HAP-1 (cell line): ENCODE measurements at places on chromosomes 6 and 20.

DNA sequence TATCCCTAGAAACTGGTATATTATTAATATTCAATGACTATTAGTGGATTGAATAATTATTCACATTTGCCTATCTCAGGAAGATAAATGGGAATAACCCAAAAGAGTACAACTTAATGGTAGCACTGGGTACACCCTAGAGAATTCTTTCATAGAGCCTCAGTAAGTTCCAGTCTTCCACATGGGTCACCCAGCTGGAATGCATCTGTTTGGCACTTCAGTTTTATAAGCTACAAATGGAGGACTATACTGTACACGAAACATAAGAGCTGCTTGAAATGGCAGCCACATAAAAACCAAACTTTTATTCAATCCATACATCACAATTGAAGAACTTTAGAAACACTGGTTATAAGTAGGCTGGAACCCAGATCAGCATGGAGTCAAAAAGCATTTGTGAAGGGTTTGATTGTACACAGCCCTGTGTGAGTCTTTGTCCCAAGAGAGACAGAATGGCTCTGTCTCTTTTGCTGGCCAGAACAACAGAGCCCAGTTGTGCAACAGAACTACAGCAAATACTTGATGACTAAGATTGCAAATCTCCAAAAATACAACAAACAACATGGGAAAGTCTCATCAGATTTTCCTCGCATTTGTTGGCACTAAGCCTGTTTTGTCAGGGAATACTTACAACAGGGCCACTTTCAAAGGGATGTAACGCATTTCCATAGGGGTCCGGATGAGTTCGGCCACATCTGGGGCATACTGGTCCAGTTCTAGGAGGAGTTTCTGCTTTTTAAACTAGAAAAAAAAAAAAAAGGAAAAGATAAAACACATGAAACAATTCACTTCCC, 39.5 kb downstream of the PIGU start:
- no peak for DNase-seq

DNA sequence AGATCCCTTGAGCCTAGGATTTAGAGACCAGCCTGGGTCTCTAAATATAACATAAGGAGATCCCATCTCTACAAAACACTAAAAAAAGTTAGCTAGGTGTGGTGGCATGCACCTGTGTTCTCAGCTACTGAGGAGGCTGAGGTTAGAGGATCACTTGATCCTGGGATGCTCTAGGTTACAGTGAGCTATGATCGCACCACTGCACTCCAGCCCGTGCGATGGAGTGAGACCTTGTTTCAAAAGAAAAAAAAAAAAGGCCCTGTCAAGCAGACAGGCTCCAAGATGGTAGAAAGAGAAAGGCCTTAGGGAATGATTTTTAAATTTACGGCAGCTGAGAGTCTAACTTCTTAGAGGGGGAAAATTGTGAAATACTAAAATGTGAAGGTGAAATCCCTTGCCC, 22.6 kb upstream of the NCOA3 start:
- DNase-seq: no peak

DNA sequence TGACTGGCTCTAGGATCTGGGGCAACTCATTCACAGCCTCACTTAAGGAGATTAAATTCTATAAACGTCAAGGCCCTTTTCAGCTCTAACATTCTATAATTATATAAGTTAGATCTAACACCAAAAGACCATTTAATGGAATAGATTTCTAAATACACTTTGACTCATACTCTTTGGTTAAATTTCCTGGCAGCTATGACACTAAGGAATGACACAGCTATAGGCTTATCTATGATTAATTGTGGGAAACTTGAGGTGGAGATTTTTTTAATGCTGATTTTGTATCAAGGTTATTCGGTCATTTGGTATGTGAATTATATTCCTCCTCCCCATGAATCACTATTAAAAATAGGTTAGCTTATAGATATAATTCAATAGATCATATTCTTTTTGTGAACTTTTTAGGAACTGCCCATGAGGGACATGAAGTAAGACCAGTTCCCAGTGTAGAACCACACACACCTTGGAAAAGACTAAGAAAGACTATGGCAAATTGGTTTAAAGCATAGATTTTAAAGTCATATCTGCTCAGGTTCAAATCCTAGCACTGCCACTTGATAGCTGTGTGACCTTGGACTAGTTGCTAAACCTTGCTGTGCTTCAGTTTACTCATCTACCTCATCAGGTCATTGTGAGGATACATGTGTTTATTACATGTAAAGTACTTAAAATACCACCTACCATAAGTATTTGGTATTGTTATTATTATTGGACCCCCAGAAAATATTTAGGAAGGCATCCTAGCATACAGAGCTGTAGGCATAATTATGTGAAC, 116.0 kb downstream of the CRYBG1 start:
- DNase-seq: no peak

DNA sequence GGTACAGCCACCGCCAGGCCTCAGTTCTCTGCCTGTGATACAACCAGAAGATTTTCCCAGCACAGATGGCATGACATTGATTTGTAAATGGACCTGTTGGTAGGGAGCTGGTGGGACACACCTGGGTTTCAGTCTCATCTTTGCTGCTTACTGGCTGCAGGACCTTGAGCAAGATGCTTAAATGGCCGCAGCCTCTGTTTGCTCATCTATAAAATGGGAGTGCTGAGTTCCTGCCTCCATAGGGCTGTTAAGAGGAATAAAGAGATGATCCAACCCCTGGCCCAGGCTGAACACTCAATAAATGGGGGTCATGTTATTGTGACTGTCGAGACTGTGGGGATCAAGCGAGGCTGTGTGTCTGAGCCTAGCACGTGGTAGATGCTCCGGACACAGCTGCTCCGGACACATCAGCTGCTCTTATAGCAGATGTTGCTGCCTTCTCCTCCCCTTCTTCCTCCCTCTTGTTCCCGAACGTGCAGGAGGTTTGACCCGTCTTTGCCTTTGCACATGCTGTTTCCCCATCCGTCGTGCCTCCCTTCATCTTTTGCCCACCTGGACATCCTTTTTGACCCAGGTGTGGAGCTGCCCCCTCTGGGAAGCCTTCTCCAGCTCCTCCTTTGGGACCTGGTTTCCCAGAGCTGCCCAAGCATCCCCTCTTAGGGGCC, 29.2 kb downstream of the DLGAP4 start:
- DNase-seq: no peak

- DNase-seq: no peak
These were observed 136.4 kb downstream of the EYA2 start for GRCh38 chr20:47031004-47031403.

GRCh38 chr6:46648869-46649492, 3.6 kb downstream of the CYP39A1 start:
- DNase-seq: no peak

GRCh38 chr6:17227403-17227802, 53.8 kb upstream of the RBM24 start:
- no peak for DNase-seq

- peak; percentile 67 for DNase-seq
These were observed 930 bp upstream of the RRAGD start for GRCh38 chr6:89413006-89413400.

DNA sequence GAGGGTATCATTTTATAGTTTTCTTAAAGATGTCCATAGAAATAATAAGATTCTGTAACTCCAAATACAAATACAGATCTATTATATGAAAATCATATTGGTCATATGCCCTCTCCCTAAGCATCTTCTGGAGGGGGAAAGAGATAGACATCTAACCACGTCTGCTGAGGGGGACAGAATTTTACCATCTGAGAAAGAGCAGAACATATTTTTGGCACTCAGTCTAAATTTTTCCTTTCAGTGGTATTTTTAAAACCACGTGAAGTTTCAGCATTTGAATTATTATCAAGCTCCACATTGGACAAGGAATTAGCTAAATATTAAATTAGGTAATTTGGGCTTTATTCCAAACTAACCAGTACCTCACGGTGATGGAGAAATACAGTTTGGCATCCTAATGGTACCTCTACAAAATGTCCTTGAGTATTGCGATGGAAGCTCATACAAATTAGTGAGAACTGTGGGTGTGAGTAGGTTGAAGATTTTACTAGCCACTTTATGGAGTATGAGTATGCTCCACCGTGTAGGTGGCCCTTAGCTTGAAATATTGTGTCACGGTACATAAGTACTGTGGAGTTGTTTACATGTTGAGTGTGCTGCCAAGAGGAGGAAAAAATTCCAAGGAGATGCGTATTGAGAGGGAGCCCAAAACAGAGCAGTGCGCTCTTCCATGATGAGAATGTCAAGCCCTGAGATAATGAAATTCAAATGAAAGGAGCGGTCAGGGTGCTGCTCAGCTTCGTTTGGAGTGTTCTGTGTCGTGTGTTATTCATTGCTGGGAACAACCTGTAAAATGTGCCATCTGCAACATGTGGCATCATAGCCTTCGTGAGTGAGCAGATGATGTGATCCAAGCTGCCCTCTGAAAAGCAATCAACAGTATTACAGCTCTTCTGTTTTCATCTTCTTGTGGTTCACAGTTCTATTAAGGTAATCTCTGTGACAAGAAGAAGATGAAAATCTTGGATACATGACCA, 48.4 kb upstream of the PHACTR2 start:
- DNase-seq: no peak

DNA sequence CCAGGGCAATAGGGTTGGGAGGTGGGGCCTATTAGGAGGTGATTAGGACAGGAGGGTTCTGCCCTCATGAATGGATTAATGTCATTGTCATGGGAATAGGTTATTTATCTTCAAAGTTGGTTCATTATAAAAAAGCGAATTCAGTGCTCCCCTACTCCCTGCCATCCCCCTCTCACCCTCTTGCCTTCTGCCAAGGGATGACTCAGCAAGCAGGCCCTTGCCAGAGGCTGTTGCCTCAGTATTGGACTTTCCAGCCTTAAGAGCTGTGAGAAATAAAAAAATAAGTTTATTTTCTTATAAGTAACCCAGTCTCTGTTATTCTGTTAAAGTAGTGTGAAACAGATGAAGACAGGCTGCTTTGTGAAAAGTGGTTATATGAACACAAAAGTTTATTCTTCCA, 381.1 kb upstream of the ZFP64 start:
- DNase-seq: no peak

GRCh38 chr20:38975539-38976120, 13.5 kb downstream of the DHX35 start:
- DNase-seq: no peak

DNA sequence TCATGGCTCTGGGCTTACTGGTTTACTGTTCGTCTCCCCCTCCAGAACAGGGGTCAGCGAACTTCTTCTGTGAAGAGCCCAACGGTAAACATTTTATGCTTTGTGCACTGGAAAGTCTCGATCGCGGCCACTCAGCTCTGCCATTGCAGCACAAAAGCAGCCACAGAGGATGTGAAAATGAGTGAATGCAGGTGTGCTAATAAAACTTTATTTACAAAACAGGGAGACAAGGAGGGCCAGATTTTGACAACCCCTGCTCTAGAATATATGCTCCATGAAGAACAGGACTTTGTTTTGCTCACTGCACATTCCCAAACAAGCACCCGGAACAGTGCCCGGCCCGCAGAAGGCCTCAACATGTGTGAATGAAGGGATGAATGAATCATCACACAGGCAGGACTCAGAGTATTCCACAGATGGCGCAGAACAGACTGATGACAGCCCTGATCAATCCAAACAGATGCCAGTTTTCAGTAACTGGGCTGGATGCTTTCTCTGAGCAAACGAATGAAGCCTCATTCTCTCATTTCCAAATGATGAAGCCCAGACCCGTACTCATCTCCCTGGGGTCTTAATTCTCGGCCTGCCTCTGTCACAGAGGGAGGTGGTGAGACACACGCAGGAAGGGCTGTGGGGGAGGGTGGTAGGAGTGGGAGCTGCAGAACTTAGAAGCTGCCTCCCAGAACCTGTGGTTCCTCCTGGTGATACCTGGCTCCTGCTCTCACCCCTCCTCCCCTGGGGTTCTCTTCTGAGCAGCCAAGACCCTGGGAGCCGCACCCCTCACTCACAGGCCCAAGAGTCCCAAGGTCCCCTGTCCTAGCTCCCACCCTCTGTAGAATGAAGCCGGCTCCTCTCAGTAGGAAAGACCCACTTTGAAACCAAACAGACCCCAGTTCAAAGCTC, 196.4 kb downstream of the PREX1 start:
- no peak for DNase-seq

GRCh38 chr6:135675862-135676261, 175.6 kb upstream of the PDE7B start:
- DNase-seq: peak; percentile 27

GRCh38 chr6:120468486-120468885, 865.8 kb downstream of the TBC1D32 start:
- no peak for DNase-seq

GRCh38 chr20:37413379-37413778, 67.4 kb downstream of the SRC start:
- DNase-seq: no peak

DNA sequence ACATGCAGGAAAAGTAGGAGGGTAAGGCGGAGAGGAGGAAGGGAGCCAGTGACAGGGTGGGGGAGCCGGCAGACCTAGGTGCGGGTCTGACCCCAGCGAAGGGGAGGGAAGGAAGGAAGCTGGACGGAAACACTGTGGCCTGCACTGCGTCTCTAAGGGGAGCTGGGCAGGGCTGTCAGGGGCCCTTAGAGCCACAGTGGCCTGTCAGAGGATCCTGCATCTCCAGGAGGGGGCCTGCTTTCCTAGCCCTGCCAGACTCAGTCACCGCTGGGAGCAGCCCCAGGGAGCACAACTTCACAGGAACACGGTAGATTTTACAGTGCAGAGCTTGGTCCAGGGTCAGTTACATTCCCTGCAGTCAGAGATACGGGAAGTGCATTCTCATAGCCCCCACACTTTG, 118.2 kb downstream of the PACRG start:
- DNase-seq: no peak

DNA sequence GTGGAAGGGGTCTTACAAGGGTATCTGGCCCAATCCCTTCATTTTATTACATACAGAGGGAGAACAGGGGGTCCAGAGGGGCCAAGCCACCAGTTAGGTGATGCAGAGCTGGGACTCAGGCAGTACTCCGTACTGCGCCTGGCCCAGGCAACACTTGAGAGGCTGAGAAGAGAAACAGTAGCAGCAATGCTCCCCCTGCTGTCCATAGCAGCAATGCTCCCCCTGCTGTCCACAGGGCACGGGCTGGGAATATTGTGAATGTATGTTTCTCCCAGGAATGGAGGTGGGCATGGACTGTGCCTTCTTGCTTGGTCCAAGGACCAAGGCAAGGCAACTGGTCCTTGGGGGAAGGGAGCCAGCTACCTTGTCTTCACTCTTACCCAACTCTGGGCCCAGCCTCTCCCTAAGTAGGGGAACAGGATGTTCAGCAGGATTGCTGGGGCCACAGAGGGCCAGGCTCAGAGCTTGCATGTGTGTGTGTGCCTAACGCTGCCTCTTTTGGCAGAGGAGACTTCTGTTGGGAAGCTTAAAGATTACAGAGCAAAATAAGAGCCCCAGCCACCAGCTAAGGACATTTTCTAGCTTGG, 14.8 kb upstream of the FAM83C start:
- peak; percentile 52 for DNase-seq

DNA sequence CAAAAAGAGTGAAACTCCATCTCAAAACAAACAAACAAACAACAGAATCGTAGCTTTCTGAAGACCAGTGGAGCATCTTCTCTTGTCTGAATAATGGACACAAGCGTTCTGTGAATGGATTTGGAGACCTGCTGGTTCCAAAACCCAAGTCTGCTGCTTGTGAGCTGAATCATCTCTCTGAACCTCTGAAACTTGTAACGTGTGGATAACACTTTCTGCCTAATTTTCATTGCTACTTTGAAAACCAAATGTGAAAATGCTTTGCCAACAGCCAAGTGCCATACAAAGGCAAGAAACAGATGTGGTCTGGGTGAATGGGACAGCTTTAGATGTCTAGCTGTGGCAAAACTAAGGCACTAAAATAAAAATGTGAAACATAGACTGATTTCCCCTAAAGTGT, 44.3 kb downstream of the PHACTR1 start:
- no peak for DNase-seq

GRCh38 chr6:5302995-5303622, 41.8 kb downstream of the FARS2 start:
- DNase-seq: peak; percentile 18

- DNase-seq: peak; percentile 90
These were observed 8.8 kb downstream of the PXDC1 start for GRCh38 chr6:3742426-3743344.
